NCI-H460 (cell line): ENCODE measurements at places on chromosomes 11 and 22.
A peak's percentile ranks its signal among the peaks of the same experiment; 100 is the strongest.

- no peak for DNase-seq
These were observed 25.4 kb downstream of the FXYD6 start for GRCh38 chr11:117851106-117851505.

DNA sequence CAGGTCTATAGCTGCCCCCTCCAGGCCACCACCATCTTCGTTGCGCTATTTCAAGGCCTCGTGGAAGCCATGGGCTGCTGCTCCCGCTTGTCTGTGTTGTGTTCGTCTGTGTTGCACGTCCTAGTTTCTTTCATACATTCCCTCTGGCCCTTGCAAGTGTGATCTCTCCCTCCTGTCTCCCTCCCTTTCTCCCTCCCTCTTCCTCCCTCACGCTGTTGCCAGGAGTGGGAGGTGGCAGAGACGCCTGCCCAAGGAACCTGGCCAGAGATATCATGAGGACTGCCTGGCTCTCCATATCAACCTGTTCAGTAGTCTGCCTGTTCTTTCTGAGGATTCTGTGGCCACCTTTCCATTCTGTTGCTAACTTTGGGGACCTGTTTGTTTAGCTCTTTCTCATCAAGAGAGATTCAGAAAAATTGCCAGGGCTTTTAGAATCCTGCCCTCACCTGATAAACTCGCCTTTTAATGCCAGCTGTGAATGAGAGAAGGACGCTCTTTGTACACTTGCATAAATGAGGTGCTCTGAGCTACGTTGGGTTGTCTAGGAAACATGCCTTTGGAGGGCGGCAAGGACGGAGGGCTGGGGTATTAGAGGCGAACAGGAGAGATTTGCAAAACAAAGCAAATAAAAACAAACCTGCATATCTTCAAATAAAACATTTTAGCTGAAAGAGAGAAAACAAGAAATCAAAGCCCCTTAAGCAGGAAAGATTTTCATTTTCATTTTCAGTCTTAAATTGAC, 185.2 kb downstream of the TBC1D22A start:
- no peak for DNase-seq

- DNase-seq = peak; percentile 18
These were observed 26.3 kb upstream of the HMGXB4 start for GRCh38 chr22:35230839-35231584.

- DNase-seq = no peak
These were observed 7.9 kb upstream of the MCHR1 start for GRCh38 chr22:40671369-40671768.

- no peak for DNase-seq
These were observed 509 bp upstream of the PRRG4 start for GRCh38 chr11:32829157-32829679.

DNA sequence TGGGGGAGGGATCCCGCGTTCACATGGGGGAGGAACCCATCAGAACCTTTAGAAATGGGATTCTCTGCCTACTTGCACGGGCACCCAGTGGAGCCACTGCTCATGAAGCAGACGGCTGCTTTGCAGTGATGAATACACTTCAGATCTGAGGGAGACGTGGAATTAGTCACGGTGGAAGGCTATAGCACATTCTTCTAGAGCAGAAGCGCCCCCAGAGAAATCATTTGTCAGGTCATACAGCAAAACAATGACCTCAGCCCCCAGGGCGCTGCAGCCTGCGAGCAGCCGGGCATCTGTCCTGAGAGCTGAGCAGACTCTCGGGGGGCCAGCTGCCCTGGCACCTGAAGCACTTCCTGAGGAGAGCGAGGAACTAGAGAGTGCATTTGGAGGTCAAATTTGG, 12.7 kb downstream of the TP53AIP1 start:
- no peak for DNase-seq

GRCh38 chr11:67254798-67255197, 11.5 kb upstream of the GRK2 start:
- DNase-seq = no peak

DNA sequence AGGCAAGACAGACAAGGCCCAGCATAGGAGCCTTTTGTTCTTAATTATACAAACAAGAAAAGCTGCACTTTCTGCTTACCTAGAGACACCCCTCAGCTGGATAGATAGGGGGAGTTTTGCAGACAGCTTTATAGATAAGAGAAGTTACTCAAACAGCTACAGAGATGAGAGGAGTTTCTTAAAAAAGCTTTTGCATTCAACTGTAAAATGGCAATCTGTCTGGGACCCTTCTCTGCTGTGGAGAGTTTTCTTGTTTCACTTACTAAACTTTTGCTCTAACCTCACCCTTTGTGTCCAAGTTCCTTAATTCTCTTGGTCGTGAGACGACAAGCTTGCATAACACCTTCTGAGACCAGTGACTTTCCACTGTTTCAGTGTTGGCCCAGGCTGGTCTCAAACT, 103.8 kb upstream of the CHORDC1 start:
- no peak for DNase-seq
